SJSA1 (cell line): ENCODE measurements at places on chromosomes 1 and 21. TPM values are rescaled to one million over a fixed set of nuclear protein-coding genes. Genes with fewer than 3 reads are reported as not detected.

Gene LINGO4
- not detected in 2 replicates for total RNA-seq

Gene IQCC
- total RNA-seq, result 4.4 and 5.6 TPM in 2 replicates

Gene DISC1
- 3.3 and 3.8 TPM in 2 replicates for total RNA-seq

Gene MATN1
- total RNA-seq, result 0.26 TPM in 1 of 2 replicates, not detected in the other

Gene OR10Z1
- total RNA-seq, result not detected in 2 replicates

Gene KCNN3
- total RNA-seq, result not detected in 2 replicates

Gene TTLL10
- total RNA-seq, result not detected in 2 replicates

Gene KRTAP19-1
- not detected in 2 replicates for total RNA-seq

Gene POLR3C
- total RNA-seq, result 56.2 and 78.6 TPM in 2 replicates

Gene TAS1R1
- not detected in 2 replicates for total RNA-seq

Gene SPATA45
- not detected in 2 replicates for total RNA-seq

Gene LCE5A
- not detected in 2 replicates for total RNA-seq

Gene EPHA8
- total RNA-seq, result not detected in 2 replicates

Gene VASH2
- 1.0 and 2.7 TPM in 2 replicates for total RNA-seq

Gene MYOG
- not detected in 2 replicates for total RNA-seq

Gene NUF2
- 59.9 and 71.8 TPM in 2 replicates for total RNA-seq

Gene FAM110D
- not detected in 2 replicates for total RNA-seq

Gene MANEAL
- 0.95 TPM in 1 of 2 replicates, not detected in the other for total RNA-seq

Gene ANGEL2
- total RNA-seq, result 25.8 and 42.3 TPM in 2 replicates
